ENCODE measurements at places on chromosomes 16 and 17.
A peak's percentile ranks its signal among the peaks of the same experiment; 100 is the strongest.

GRCh38 chr17:68057531-68057952 lies 22.0 kb downstream of the KPNA2 start:
- DNase-seq = peak; percentile 62

DNA sequence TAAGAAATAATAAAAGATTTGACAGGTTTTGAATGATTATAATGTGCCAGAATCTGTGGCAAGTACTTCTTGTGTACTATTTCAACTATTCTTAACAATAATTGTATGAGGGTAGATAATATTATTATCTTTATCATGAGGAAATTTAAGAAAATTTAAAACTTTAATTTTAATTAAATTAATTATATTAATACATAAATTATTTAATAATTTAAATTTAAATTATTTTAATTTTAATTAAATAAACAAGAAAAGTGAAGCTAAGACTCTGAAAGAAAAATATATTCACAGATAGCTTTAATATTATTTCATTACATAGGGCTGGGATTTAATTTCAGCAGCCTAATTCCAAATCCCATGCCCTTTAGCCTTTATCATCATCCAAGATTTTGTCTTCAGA lies 31.4 kb upstream of the NETO2 start:
- DNase-seq = no peak

- DNase-seq = peak; percentile 90
Observed at GRCh38 chr17:79728169-79728907, 2.4 kb upstream of the ENPP7 start.

DNA sequence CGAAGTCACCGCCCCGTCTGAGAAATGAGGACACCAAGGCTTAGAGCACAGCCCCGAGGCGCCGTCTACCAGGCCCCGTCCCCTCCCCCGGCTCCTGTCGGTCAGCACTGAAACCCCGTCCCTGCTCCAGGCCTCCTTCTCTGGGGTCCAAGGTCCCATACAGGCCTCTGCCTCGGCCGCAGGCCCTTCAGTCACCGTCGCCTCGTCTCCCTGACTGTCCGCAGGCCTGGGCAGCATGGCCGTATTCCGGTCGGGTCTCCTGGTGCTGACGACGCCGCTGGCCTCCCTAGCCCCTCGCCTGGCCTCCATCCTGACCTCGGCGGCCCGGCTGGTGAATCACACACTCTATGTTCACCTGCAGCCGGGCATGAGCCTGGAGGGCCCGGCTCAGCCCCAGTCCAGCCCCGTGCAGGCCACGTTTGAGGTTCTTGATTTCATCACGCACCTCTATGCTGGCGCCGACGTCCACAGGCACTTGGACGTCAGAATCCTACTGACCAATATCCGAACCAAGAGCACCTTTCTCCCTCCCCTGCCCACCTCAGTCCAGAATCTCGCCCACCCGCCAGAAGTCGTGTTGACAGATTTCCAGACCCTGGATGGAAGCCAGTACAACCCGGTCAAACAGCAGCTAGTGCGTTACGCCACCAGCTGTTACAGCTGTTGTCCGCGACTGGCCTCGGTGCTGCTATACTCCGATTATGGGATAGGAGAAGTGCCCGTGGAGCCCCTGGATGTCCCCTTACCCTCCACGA lies 617 bp downstream of the COASY start:
- no peak for DNase-seq

DNA sequence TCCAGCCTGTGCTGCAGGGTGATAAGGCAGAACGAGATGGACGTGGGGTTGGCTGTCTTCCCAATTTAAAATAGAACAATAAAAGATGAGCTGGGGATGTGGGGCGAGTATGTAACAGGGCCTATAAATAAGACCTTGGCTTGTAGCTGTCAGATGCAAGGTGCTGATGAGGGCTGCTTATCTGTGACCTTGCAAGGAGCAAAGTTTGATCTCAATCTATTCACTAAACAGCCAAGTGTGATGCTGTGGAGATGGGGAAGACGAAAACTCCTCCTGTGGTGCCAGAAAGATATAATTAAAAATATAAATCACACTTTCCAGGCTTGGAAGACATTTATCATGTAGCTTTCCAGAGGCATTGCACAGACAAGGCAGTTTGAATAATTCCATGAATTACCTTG lies 26.7 kb upstream of the TEX2 start:
- no peak for DNase-seq

DNA sequence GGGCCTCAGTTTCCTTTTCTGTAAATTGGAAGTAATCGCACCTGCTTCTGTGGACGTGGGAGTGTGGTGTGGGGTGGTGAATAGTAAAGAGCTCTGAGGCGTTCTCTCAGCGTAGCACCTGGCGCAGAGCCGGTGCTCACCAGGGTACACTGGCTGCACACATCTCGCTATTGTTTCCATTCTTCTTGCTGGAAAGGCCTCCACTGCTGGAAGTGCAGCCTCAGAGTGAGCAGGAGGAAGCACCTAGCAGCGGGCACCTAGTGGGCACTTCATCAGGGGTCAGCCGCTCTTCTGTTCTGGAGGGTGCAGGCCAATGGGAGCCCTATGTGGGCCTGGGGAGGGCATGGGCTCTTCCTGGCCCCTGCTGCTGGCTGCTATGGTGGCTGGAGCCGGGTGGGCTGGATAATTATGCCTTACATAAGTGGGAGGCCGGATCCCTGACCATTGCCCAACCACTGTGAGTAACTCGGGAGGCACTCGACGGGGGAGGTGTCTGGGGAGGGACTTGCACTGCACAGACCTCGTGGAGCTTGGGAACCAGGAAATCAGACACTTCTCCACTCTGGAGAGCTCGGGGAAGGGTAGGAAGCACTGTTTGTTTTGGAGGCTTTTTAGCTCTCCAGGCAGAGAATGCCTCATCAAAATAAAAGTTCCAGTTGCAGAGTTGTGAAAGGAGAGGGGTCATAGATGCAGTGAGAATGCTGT lies 1.7 kb downstream of the MAP2K3 start:
- peak; percentile 18 for DNase-seq

DNA sequence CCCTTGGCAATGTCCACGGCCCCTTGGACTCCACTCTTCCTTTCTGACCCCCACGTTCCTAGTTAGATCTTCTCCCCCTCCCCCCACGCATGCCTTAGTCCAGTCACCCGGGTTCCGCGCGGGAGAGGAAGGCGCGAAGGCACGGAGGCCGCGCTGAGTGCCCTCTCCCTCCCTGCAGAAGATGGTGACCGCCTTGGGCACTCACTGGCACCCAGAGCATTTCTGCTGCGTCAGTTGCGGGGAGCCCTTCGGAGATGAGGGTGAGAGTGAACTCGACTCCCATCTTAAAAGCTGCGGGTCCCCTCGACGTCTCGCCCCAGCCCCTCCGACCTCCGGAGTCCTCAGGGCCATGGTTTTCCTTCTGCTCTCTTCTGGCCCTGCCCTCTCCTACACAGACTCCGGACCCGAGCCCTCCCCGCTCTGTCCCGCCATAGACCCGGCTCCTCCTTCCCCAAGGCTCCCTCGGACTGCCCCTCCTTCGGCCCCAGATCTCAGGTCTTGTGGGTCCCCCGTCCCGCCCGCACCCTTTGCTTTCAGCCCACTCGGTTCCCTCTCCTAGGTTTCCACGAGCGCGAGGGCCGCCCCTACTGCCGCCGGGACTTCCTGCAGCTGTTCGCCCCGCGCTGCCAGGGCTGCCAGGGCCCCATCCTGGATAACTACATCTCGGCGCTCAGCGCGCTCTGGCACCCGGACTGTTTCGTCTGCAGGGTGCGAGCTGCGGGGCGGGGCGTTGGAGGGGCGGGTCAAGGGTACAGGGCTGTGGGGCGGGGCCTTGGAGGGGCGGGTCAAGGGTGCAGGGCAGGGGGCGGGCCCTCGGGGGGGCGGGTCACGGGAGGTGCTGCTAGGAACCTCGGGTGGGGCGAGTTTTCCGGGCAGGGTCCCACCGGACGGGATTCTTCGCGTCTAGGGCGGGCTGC lies 4.6 kb downstream of the TGFB1I1 start:
- DNase-seq = peak; percentile 90

GRCh38 chr17:37261286-37261685 lies 114.5 kb upstream of the C17orf78 start:
- no peak for DNase-seq

DNA sequence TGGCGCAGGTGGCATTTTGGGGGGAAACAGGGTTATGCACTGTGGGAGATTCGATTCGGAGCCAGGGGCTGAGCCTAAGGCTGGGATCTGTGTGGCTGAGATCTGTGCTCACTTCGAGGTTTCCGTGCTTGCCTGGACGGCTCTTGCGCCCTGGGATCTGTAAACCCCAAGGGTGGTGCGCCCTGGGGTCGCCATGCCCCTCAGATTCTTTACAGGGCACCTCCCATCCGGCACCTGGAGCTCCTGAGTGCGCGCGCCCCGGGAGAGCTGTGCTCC lies 377 bp downstream of the SLC13A5 start:
- no peak for DNase-seq

DNA sequence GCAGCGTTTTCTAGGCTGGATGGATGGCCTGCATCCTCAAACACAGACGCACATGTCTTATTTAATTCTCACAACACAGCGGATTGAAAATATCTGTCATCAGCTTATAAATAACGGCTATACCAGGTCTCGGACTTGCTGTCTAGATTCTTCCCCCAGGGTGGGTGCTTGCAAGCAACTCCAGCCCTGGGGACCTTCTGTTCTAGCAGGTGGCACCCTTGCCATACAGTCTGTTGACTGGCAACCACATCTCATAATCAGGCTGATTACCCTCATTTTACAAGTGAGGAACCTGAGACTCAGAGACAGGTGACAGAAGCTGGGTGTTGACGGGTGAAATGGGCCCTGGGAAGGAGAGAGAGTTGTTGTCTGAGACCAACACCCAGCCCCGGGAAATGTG lies 16.2 kb upstream of the SEZ6 start:
- DNase-seq = no peak

GRCh38 chr16:89210165-89210903 lies 7.2 kb upstream of the ZNF778 start:
- DNase-seq = no peak

GRCh38 chr17:55889271-55889670 lies 138.4 kb downstream of the PCTP start:
- DNase-seq = no peak

DNA sequence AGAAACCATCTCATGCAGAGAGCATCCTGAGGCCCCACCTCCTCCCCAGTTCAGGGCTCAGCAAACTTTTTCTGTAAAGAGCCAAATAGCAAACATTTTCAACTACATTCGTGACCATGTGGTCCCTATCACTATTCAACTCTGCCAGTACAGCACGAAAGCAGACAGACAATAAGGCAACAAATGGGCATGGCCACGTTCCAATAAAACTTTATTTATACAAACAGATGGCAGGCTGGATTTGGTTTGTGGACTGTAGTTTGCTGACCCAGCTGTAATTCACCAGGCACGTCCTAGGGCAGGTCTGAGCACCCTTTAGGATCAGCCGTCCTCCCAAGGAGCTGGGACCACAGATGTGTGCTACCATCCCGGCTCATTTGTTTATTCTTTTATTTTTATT lies 27.1 kb upstream of the GPRC5C start:
- no peak for DNase-seq

- peak; percentile 35 for DNase-seq
Observed at GRCh38 chr17:76659928-76660655, 16.5 kb upstream of the ST6GALNAC1 start.

- DNase-seq = no peak
Observed at GRCh38 chr16:26791169-26791568, 275.6 kb upstream of the C16orf82 start.

DNA sequence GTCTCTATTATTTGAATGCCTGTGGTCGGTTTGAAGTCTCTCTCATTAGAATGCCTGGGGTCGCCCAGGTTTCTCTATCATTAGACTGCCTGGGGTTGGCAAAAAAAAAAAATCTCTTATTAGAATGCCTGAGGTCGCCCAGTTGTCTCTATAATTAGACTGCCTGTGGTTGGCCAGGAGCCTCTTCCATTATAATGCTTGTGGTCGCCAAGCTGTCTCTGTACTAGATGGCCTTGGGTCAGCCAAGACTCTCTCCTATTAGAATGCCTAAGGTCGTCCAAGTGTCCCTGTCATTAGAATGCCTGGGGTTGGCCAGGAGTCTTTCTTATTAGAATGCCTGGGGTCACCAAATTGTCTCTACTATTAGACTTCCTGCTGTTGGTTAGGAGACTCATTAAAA lies 2228.4 kb downstream of the TP53TG3F start:
- DNase-seq = no peak

DNA sequence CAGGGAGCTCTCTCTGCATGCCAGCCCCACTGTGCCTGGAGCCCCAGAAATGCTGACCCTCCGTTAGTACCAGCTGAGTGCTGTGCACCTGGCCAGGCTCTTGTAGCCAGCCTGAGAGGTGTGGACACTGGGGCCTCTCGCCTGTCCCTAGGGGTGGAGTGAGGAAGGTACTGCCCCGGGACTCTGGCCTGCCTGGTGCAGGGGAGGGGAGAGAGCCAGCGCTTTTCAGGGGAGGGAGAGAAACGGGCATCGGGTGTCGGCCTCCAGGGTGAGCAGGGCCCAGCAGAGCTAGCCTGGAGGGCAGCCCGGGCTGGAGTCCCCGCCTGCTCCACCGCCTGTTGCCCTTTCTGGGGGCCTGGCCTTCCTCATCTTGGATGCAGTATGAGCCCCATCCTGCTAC lies 13.1 kb downstream of the MAP2K3 start:
- no peak for DNase-seq

DNA sequence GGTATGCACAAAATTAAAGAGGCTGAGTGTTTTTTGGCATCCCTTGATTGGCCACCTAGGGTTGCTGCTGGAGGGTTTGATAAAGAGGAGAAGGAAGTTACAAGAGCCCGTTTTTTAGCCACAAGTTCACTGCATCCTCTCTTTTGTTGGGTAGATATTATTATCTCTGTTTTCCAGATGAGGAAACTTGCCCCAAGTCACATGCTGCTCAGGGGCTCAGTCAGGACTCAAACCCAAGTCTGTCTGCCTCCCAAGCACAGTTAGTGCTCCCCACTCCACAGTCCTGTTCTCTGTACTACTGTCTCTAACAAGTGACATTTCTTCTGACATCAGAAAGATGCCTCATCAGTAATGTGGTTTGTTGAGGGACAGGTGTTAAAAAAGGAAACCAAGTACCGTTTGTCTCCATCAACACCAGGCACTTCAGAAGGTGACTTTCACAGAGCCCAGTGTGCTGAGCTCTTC lies 1.4 kb downstream of the NT5M start:
- peak; percentile 44 for DNase-seq

GRCh38 chr17:44585315-44585714 lies 28.0 kb downstream of the FZD2 start:
- DNase-seq = no peak

DNA sequence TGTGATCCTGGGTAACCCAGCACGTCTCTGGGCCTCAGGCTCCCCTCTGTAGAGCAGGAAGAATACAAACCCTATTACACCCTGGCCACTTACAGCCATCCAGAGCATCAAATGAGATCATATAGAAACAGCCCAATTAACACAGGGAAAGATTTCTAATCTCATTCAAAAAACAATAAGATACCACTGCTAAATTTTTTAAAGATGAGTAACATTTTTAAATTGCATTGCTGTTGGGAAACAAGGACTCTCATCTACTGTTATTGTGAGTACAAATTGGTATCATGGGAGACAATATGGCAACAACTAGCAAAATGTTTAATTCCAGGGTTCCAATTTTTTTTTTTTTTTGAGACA lies 41.1 kb downstream of the SRL start:
- DNase-seq = no peak

- no peak for DNase-seq
Observed at GRCh38 chr16:57563487-57563750, 21.0 kb downstream of the ADGRG5 start.
